ENCODE measurements at places on chromosomes 6 and 20.

DNA sequence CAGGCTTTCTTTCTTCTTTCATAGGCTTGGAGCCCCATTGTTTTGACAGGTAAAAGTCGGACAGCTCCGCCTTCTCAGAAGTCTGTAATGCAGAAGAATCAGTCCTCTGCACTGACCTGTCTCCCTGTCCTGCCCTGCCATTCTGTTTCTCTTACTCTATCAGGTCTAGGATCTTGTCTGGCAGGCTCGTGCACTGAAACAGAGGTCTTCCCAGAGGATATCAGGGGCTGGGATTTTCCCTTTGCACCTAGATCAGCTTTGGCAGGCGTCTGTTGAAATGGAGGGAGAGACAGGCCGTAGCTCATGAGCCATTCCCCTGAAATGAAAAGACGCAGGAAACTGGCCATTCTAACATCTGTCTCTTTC lies 25.0 kb downstream of the KIF3B start:
- DNase-seq = no peak

DNA sequence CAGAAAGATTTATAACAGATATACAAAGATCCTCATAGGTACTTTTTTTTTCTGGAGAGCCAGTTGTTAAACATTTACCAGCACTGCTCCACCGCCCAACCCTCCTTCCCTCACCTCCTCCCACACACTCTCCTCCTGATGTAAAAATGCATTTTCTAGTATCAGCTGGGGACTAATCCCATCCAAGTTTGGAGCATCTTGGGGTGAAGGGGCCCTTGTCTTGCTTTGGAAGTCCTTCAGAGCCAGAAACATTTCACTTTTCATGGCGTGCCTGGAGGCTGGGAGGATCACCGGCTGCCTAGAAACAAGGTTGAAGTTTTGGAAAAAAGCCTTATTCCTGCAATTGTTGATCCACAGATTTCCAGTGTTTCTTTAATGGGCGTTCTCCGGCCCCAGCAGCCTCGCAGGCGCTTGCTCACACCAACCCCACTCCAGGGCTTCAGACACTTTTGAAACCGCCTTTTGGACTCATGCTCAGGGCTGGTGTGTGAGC lies 165.1 kb upstream of the AFDN start:
- no peak for DNase-seq

DNA sequence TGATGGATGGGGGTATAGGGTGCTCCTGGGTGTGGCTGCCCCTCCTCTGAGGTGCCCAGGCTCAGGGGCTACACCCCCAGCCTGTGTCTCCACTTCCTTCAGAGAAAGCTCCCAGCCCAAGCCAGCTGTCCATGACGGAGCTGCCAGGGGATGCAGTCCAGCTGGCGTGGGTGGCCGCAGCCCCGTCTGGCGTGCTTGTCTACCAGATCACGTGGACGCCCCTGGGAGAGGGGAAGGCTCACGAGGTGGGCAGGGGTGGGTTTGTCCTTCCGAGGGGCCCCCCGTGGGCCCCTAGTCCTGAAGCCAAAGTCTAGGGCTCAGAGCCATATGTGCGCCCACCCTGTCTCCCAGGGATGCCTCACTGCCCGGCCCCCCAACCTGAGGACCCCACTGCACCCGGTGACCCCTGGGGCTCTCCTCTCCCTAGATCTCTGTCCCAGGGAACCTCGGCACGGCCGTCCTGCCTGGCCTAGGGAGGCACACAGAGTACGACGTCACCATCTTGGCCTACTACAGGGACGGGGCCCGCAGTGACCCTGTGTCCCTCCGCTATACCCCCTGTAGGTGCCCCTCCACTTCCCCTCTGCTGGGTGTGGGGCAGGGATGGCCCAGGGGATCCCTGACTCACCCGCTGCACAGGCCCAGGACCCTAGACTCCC lies 19.8 kb downstream of the COL20A1 start:
- DNase-seq = no peak

DNA sequence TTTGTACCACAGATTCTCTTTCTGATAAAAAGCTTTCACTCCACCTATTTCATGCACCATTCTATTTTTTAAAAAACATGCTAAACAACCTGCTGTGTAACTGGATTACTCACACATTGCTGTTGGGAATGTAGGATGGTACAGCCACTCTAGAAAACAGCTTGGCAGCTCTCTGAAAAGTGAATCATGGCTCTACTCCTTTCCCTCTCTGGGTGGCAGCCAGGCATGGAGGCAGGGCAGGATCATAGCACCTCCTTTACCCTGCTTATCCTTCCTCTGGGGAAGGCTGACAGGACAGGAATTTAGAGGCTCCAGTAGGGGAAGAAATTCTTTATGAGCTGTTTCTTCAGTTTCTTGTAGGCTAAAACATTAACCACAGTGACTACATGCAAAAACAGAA lies 6.7 kb upstream of the VNN2 start:
- DNase-seq = no peak

DNA sequence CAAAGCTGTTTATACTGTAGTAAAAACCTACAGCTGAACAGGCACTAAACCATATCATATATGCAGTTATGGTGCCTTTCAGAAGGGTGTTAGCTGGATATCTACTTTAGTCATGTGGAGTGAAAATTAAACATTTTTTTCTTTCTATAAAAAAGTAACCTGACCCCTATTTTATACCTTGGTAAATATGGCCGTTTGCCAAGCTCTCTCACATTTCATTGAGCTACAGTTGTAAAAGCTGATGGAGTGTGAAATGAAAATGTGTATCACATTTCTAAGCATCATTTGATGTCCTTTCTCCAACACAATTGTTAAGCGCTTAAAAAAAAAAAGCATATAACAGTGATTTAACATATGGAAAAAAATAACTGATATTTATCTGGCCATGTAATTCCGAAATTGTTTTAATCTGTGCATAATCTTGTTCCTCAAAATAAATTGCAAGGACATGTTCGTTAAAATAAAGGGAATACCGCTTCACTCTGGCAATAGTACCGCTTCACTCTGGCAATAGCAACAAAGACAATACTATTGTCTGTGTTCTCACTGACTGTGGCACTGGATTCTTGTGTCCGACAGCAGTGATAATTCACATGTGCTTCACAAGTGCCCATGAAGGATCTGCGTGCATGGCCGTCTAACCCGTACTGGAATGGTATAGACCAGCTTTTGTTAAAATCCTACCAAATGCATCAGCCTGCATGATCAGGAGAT lies 391.8 kb upstream of the SOX4 start:
- DNase-seq = no peak

- DNase-seq = no peak
Observed at GRCh38 chr6:34272013-34272926, 23.5 kb upstream of the SMIM29 start.

- no peak for DNase-seq
Observed at GRCh38 chr20:59829786-59830664, 103.4 kb downstream of the SYCP2 start.

DNA sequence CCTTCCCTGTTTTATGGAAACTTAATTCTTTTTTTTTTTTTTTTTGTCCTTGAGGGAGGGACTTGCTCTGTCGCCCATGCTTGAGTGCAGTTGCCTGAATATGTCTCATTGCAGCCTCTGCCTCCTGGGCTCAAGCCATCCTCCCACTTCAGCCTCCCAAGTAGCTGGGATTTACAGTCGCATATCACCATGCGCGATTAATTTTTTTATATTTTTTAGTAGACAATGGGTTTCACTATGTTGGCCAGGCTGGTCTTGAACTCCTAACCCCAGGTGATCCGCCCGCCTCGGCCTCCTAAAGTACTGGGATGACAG lies 654 bp downstream of the TMEM14C start:
- DNase-seq = no peak

- no peak for DNase-seq
Observed at GRCh38 chr20:8267009-8267408, 134.9 kb downstream of the PLCB1 start.

DNA sequence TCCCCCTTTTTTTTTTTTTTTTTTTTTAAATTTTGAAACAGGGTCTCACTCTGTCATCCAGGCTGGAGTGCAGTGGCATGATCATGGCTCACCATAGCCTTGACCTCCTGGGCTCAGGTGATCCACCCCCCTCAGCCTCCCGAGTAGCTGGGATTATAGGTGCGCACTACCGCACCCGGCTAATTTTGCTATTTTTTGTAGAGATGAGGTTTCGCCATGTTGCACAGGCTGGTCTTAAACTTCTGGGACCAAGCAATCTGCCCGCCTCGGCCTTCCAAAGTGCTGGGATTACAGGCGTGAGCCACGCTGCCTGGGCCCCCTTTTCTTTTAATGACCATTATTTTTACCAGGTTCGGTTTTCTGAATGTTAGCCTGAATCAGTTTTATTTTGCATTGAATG lies 5.0 kb upstream of the FAM209A start:
- DNase-seq = no peak

DNA sequence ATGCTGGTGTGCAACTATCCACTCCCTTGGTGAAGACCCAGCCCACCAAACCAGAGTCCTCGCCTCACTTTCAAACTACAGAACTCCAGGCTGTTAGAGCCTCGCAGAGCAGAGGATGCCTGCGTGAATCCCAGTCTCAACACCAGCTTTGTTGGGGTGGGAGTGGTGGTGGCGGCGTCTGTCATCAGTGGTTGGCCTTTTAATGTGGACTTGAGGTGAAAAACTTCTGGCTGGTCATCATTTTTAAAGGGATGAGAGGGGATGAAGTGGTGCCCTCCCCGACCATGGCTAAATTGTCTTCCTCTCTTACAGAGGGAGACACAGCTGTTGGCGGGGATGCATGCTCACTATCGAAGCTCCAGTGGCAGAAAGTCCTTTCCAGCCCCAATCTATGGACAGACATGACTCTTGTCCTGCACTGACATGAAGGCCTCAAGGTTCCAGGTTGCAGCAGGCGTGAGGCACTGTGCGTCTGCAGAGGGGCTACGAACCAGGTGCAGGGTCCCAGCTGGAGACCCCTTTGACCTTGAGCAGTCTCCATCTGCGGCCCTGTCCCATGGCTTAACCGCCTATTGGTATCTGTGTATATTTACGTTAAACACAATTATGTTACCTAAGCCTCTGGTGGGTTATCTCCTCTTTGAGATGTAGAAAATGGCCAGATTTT lies 54.9 kb downstream of the EZR start:
- DNase-seq = no peak

GRCh38 chr20:46367967-46368901 lies 38.2 kb downstream of the ELMO2 start:
- DNase-seq = no peak

- no peak for DNase-seq
Observed at GRCh38 chr6:397604-398003, 6.1 kb downstream of the IRF4 start.

DNA sequence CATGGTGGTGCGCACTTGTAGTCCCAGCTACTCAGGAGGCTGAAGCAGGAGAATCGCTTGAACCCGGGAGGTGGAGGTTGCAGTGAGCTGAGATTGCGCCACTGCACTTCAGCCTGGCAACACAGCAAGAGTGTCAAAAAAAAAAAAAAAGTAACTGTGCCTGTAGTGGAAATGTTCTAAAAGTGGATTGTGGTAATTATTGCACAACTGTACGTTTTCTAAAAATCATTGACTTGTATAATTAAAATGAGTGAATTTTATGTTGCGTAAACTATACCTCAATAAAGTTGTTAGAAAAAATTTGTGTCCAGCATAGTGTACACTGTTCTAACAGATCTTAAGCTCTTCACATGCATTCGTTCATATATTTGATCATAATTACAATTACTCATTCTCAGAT lies 5.5 kb downstream of the SEC23B start:
- DNase-seq = no peak

- no peak for DNase-seq
Observed at GRCh38 chr6:169885831-169886230, 134.4 kb downstream of the ERMARD start.

GRCh38 chr6:82397962-82398692 lies 34.5 kb downstream of the TPBG start:
- no peak for DNase-seq

GRCh38 chr6:112443179-112444065 lies 96.3 kb downstream of the RFPL4B start:
- no peak for DNase-seq

- no peak for DNase-seq
Observed at GRCh38 chr6:140684776-140685550, 1310.5 kb upstream of the CITED2 start.

Data from stimulated activated CD8-positive, alpha-beta memory T cell treated with anti-CD3 and anti-CD28 coated beads, Interleukin-7, amount 100 ng/mL, for 24 hours (primary cell).